Left lung (tissue), 14 donors: ENCODE measurements at places on chromosomes 12 and 14. TPM values are rescaled to one million over a fixed set of nuclear protein-coding genes. Genes with fewer than 3 reads are reported as not detected.

DNA sequence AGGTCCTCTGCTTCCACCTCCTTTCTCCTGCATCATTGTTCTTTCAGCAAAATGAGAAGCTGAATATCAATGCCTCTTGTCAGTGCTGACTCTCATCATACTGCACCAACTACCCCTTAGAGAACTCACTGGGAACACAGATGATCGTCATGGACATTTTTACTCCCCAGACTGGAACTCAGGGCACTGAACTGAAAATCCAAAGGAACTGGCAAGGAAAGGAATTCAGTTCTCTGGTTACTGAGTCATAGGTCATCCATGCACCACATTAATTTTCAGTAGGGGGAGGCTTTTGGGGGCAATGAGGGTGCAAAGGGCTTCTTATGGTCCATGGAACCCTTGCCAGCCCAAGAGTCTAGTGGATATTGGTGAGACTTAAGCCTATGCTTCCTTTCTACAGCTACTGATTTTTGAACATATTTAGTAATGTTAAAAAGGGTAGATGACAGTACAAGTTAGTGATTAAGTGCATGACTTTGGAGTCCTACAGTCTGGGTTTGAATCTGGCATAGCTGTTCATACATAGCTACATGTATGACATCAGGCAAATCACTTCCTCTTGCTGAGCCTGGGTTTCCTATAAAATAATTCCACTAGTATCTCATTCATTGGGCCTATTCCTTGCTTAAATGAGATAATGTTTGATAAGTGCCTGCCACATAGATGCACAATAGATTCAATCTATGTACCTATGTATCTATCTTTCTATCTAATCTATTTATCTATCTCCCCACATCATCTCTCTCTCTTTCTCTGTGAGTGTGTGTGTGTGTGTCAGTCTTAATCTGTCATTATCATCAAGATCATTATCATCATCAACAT, 29.2 kb downstream of the BBS10 start:
- DNase-seq = no peak

DNA sequence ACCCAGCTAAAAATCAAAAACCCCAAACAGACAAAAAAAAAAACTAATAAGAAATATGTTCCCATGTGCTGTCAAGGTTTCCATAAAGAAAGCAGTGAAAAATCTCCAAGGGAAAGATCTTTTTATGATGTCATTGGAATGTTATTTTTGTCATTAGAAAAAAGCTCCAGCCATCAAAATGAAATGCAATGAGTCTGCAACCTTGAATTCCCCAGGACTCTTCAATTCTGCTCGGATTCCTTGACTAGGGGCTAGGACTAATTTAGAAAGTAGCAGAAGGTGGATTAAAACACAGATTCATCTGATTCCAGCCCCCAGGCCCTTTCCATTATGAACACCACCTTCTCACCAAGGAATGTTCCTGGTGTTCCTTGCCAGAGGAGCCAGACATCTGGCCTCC, 6.0 kb upstream of the PCNX1 start:
- no peak for DNase-seq

- no peak for DNase-seq
Observed at GRCh38 chr14:42141328-42141727, 534.7 kb downstream of the LRFN5 start.

- no peak for DNase-seq
Observed at GRCh38 chr12:124188561-124189405, 106.1 kb upstream of the RFLNA start.

DNA sequence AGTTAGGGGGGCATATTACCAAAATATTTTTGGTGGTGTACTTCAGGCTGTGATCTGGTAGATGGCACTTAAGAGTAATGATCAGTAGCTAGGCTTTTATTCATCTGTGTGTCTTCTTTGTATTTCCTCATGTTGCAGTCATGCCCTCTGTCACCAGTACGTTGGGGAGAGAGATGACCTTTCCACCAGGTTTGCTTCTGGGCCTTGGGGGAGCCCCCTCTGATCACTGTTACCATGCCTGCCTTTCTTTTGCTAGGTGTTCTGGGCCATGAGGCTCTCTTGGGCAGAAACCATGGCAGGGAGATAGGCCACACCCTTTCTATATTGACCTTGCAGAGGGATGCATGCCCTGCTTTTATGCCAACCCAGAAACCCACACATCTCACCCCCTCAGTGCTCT, 208.5 kb downstream of the RAD51B start:
- DNase-seq = no peak

GRCh38 chr12:56634837-56635791, 5.0 kb upstream of the BAZ2A start:
- peak; percentile 95 for DNase-seq

- DNase-seq = no peak
Observed at GRCh38 chr12:11758510-11759493, 109.3 kb downstream of the ETV6 start.

DNA sequence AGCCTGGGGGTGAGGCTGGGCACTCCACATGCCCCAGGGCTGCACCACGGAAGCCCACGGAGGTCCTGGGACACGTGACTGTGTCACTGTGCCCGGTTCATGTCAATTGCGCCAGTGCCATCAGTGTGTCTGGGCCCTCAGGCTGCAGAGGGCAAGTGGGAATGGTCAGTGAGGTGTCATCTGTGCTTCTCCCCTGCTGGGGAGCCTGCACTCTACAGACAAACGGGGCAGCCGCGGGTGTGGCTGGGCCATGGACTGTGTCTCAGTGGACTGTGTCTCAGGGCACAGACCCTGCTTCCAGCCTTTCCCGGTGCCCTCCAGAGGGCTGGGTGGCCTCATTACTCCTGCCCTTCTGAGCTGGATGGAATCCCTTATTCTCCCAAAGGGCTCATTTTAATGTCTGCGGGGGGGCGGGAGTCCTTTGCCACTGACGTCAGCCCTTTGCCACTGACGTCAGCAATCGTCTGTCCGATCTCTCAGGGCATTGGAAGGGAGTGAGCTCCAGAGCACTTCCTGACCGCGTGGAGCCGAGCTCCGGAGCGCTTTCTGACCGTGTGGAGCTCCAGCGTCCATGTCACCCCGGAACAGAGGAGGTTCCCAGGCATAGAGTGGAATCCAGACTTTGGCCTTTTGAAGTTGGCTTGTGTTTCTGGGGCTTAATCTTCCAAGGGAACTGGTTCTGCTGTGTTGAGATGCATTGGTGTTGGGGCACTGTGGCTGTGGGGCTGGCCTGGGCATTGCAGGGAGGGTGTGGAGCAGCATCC, 72.4 kb downstream of the ADGRD1 start:
- DNase-seq = no peak

The NELL2 gene
- polyA plus RNA-seq = 25.2 TPM

The AJUBA gene
- polyA plus RNA-seq = 38.2 TPM

The SLC17A8 gene
- polyA plus RNA-seq = 3.3 TPM
